Hypothalamus (tissue), 51 donors: ENCODE measurements at places on chromosomes 13 and 19.

DNA sequence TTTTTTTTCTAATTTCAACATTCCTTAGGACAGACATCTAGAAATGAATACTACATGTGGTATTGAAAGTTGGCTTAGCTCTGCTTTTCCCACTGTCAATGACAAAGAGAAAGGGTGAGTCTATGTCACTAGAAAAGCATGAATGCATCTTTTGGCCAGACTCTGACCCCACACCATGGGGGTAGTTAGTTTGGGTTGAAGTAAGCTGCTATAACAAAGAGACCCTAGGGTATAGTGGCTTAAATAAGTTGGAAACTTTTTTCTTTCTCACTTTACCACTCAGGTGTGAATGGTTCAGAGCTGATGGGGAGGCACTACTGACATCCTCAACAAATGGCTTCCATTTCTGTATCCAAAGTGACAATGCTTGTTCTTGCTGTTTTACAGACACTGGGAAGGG, 161.5 kb downstream of the DLEU7 start:
- DNase-seq = no peak

DNA sequence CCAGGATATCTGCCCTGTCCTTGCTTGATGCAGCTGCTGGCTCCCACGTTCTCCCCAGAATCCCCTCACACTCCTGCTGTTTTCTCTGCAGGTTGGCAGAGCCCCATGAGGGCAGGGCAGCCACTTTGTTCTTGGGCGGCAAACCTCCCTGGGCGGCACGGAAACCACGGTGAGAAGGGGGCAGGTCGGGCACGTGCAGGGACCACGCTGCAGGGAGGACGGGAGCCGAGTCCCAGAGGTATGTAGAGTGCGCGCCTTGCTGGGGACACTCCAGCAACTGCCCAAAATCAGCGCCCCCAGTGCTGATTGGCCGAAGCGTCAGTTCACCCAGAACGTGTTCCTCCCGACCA, 30.3 kb upstream of the MIER2 start:
- DNase-seq = no peak

DNA sequence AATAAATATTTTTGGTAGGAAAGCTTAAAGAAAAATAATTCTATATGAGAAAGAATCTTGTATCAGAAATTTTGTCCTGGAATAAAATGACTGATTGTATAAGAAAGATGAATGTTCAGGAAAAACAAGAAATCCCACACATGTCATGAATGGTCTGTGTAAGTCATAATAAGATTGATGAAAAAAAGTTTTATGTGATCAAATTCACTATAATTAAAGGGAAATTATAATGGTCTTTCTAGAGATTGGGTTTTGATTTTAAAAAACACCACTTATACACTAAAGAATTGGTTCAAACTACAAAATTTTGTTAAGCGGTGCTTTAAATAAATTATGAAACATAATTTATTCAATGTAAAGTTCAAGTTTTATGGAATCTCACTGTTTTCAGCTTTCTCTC, 7.2 kb upstream of the ZNF841 start:
- no peak for DNase-seq

DNA sequence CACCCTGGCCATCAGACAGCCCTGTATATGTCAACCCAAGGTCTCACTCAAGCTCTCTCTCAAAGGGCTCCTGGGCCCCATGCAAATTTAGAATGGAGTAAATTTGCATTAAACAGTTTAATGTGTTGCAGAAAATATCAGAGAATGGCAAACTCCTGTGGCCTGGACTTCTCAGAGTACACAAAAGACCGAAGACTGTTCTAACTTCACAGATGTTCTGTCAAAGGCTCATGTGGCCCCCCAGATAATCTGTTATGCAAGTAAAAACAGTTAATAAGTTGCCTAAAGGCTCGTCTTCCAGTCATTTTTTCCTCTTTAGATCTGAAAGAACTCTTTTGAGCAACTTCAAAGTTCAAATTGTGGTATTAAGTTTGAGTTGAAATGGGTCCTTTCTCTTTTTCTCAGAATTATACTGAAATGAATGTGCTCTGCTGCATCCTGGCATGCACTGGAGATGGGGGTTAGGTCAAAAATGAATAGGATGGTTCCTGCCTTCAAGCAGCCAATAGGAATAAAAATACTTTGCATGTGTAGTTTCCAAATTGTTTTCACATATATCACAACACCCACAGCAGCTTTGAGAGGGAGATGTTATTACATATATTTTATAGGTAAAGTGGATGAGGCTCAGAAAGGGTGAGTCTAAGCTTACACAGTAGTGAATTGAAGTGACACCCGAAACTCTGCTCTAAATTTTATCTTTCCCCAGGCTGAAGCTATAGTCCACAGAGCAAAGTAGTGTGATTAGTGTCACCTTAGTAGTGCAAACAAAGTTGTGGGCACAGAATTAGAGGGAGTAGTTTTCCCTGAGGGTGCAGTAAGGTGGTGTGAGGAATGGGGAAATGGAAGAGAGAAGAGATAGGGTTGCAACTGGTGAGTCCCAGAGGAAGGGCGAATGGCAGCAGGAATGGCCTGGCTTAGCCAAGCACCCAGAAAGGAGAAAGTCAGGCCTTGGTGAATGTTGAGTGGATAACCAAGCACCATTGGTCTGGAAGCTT, 205.0 kb upstream of the RFC3 start:
- no peak for DNase-seq

DNA sequence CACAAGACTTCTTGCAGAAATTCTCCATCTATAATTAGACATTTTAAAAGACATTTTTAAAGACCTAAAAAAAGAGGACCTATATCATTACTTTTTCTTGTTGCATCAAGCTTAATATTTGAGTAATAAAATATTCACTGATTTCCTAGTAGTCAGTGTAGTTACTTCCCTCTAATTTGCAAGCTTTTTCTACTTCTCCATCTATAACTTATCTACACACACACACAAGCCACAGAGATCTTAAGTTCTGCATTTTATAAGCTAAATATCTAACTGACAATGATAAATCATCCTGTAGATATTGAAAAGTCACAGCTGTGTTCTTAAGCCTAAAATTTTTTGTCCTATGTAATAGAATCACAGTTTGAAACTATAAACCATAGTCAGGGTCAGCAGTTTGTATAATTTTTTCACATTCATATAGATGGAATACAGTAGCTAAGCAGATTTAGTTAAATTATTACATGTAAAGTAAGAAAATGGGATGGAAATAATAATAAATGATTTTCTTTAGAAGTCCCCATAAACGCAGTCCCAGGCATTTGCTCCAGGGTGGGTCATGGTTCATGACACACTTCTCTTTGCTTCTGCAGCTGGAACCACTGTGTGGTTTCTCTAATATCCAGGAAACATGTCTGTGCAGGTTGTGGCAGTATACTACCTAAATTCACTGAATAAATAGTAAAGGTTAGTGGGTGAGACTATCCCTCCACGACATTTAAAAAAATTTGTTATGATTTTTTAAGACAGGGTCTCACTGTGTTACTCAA, 60.2 kb downstream of the ESD start:
- no peak for DNase-seq

DNA sequence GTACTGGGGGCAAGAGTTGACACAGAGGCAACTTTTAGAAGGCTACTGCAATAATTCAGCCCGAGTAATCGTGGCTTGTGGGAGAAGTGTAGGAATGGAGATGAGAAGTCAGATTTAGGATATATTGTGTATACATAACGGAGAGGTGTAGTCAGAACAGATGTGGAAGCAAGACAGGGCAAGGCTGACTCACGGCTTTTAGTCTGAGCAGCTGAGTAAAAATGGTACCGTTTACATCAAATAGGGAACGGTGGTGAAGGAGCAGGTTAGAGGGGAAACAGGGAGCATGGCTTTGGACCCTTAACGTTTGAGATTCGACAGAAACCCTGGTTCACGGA, 796 bp upstream of the LSM14A start:
- no peak for DNase-seq

DNA sequence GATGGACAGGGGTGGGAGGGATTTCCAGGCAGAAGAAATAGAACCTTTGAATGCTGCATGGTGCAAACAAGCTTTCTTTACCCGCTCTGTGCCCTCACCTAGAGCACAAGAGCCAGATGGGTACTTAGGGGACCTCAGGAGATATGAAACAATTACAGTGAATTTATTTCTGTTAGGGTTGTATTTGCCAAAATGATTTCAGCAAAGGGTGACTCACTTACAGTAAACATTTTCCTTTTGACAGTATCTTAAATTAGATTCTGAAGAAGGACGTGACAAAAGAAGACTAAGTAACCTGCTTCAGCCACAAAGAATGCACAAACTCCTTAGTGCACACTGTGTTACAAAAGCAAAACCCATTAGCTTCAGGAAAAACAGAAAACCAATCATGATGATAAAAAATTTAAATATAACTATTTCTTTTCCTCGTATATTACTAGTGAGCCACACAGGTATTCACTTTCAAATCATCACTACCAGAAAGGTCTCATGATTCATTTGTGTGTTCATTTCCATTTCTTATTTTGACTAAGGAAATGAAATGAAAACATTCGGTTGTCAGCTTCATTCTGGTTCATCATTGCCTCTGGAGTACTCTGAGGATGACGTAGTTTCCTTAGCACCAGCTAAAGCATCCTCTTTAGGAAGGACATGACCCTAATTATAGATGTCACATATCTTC, 158.8 kb downstream of the NHLRC3 start:
- DNase-seq = no peak

- no peak for DNase-seq
Observed at GRCh38 chr19:30920222-30920621, 429.0 kb downstream of the TSHZ3 start.
